Smooth muscle cell of the brain vasculature (primary cell): ENCODE measurements at places on chromosomes 7 and 10.

- no peak for DNase-seq
Measured at GRCh38 chr10:58859526-58859925, 316.9 kb upstream of the PHYHIPL start.

GRCh38 chr7:154505362-154505761 is 453.2 kb downstream of the DPP6 start:
- no peak for DNase-seq

- DNase-seq = no peak
Measured at GRCh38 chr7:115269486-115269885, 347.6 kb downstream of the MDFIC start.

DNA sequence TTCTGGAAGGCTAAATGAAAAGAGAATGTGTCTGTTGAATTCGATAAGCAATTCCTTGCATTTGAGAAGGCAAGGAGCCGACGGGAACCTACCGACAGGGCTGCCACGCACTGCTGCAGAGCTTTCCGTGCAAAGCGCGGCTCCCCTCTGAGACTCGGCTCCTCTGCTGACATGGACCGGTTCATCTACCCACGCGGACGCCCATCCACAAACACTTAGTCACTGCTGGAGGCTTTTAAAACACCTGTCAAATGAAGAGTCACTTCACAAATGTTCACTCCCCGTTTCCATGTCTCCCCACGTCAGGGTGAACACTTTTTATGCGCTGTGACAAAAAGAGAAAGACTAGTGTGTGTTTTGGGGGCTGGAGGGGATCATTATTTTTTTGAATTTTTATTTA is 32.0 kb downstream of the AMZ1 start:
- DNase-seq = no peak

DNA sequence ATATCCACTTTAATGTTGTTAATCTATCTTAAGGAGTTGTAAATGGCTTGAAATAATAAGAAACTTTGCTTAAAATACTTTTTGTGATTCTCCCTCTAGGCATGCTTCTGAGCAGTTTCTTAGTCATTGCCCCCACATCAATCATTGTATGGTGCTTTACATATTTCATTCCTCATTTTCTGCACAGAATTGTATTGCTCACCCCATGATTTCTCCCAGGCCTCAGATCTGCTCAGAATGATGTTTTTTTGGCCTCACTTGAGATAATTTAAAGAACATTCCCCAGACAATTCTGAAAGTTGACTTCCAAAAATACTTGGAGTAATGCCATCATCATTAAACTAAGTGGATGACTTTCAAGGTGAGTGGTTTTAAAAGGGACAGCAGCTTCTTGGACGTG is 82.1 kb upstream of the PRPS1L1 start:
- DNase-seq = no peak

- peak; percentile 13 for DNase-seq
Measured at GRCh38 chr10:115432188-115432819, 339.1 kb downstream of the ATRNL1 start.

DNA sequence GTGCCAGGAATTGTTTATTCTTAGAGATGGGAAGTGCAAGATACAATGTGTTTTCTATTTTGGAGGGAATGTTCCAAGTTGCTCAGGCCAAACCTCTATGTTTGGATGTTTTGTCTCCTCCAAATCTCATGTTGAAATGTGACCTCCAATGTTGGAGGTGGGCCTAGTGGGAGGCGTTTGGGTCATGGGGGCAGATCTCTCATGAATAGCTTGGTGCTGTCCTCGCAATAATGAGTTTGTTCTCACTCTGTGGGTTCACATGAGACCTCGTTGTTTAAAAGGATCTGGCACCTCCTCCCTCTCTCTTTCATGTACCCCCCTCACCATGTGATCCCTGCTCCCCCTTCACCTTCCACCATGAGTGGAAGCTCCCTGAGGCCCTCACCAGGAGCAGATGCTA is 8.3 kb upstream of the GDF10 start:
- no peak for DNase-seq

DNA sequence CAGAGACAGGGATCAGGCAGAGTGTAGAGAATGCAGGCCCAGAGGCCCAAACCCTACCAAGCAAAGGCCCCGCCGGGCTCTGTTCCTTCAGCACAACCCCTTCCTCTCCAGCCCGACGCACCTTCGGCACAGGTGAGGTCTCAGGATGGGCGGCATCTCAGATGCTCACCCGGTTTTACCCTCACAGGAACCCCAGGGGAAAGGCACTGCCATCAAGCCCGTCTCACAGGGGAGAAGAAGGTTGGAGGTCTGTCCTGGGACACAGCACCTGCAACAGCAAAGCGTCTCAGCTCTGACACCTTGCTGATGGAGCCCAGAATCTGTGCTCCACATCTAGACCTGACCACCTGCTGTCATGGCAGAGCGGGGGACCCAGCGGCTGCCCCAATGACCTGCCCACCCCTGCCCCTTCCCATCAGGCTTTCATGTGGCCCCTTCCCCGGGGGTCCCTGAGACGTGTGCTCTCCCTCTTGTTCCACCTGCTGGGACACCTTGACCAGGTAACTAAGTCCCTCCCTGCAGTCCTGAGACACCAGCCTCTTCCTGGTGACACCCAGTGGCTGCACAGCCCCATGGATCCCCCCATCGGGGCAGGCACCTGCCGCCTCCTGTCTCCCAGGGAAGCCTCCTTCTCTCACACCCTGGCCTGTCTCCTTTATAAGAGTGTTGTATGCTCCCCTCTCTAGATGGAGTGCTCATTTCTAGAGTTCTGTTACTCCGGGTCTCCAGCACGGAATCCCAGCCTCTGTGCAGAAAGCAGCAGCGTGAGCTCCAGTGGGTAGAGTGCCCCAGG is 315.6 kb downstream of the DNAJB6 start:
- DNase-seq = no peak

DNA sequence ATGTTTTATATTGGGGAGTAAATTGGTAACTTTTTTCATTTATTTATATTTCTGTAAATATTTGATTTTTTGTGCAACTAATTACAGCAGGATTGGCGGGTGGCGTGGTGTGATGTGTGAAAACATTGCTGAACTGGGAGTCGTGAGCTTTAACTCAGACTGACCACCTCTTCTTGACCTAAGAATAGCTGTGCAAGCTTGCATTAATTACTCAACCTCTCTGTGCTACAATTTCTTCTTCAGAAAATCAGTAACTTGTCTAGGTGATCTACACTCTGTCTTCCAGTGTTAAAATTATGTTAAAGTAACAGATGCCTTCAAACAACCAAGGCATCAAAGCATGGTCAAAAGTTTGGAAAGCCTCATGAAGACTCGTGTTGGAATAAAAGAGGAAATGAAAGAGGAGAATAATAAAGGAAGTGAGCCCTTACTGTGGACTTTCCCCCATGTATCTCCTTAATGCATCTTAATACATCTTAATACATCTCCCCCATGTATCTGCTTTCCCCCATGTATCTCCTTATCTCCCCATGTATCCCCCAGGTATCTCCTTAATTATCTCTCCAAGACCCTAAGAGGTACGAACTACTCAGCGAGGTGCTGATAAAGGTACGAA is 71.2 kb downstream of the SVIL start:
- no peak for DNase-seq

- DNase-seq = no peak
Measured at GRCh38 chr10:78448994-78449418, 415.3 kb downstream of the RPS24 start.

DNA sequence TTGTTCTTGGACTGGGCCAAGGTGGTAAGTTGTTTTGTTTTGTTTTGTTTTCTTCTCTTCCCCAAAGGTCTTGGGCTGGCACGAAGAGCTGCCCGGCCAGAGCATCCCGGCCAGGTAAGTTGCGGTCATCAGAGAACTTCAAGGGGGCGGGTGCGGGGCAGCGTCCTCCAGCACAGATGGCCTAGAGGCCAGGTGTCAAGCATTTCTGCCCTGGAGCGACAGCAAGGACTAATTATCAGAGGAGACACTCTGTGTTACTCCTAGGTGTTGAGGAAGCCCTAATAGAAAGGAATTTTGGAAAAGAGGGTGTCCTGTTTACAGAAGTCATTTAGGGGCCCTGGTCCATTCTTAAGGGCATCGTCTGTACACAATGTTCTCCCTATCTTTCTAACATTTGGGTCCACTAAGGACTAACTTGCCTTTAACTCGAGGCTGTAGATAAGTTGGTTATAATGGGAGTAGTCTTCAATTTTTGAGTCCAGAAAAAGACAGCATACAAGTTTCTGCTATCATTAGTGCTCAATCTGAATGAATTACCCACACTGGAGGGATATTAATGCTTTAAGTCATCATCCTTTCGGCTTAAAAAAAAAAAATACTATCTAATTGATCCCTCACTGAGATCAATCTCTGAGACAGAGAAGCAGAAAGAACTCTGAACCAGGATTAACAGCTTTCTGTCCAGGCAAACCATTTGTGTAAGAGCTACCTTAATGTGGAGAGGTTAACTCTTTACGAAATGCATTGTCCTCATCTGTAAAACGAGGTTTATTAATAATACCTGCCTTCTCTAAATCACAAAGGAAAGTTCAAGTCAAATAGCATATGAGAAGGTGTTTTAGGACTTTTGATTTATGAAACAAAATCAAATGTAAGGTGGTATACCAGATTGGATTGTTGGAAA is 1.5 kb downstream of the ITGB8 start:
- DNase-seq = no peak

DNA sequence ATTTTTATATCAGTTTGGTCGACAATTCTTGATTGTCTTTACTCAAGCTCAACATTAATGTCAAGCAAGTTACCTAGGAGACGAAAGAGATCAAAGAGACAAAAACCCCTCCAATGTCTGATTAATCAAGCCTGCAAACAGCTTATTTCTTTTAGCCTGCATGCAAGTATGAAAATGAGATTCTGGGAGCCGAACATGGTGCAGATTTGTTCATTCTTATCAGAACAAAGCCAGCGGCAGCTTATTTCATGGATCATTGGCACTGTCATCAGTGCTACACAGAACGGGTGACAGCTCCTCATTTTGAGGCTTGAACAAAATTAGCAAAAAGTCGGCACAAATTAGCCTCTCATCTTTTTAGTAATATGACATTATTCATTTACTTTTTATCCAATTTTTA is 26.5 kb downstream of the FAM204A start:
- DNase-seq = no peak

DNA sequence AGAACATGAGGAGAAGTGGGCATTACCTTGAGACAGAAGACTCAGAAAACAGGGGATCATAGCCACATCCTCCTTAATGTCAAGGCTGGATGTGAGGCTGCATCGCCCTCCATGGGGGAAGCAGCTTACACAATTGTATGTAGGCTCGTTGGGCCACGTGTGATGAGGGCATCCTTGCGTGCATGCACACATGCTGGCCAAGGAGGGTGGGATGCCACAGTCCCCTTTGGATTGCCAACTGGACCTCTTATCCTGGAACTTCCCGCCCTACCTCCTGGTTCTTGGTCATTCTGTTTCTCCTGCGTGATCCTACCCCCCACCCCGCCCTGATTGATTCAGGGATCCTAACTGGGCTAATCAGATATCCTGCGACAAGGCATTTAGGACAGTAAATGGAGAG is 102.0 kb downstream of the PRKAG2 start:
- DNase-seq = no peak

DNA sequence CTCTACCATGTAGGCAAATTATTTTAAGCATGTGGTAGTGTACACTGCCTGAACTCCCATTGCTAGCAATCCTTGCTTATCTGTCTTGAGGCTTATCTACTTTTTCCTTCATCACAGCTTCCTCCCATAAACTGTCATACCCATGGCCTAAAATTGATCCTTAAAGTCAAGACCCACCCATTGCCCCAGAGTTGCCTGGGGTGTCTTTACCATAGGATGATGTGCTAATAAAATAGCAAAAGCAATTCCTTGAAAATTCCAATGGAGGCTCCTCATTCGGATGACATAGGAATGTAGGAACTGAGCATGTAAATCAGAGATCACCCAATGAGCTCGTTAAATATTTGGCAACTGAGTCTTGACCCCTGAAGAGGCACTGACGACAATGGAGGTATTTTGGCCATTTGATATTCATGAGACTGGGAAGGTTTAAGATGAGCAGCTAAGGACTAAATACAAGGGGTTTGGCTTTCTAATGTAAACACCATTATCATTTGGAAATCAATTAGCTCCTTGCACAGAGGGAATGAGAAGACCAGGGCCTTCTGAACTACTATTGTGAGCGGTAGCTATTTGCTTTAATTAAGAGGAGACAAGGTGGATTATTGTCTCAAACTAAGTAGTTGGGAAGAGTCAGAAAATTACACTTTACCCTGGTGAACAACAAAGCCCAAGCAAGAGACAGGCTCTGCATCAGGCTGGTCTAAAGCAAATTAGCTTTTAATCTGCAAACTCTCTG is 234.9 kb downstream of the GATA3 start:
- no peak for DNase-seq

GRCh38 chr7:100563100-100563564 is 10.6 kb downstream of the SAP25 start:
- DNase-seq = no peak

GRCh38 chr10:87579563-87579962 is 74.9 kb downstream of the MINPP1 start:
- no peak for DNase-seq

GRCh38 chr10:67306588-67307205 is 380.9 kb downstream of the LRRTM3 start:
- DNase-seq = no peak

DNA sequence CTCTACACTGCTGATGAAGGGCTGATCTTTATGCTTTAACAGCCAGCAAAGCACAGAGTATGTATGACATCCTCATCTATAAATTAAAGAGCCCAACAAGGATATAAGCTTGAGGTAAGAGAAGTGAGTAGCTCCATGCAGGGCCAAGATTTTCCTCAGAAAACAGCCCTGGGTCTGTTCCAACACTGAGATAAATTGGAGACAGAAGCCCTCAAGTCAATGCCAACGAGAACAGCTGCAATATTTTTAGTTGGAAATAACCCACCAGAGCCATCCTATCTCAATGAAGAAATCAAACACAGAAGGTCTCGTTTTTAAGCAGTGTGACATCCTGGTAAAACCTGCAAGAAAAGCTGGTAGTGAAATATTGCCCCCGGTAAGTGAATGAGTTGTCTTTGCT is 297.0 kb upstream of the AUTS2 start:
- no peak for DNase-seq

- DNase-seq = no peak
Measured at GRCh38 chr10:67923551-67923950, 39.1 kb downstream of the SIRT1 start.

GRCh38 chr7:122546496-122546895 is 152.4 kb downstream of the RNF133 start:
- no peak for DNase-seq

DNA sequence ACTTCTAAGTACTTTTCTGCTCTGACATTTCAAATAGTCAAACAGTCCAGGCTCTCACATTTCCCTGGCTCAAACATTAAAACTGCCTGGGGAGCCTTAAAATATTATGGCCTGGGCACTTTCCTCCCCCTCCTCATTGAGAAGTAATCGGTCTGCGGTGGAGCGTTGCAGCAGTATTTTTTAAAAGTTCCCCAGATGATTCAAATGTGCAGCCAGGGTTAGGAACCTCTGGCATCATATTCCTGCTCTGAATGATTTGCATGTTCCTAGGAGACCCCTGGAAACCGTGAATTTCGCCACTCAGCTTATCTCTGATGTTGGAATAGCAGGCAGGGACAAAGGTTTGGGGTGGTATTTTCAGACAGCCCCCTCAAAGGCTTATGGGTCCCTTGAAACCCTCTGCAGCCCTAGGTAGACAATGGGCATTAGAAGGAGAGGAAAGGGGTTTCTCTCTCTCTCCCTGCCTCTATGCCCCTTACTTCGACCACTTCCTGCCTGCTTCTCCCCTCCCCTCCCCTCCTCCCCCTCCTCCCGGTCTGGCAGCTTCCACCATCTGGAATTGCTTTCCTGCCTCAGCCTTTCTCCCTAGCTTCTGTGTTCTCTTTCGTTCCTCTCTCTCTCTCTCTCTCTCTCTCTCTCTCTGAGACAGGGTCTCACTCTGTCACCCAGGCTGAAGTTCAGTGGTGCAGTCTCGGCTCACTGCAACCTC is 622.2 kb downstream of the GALNT17 start:
- no peak for DNase-seq
